Colonic mucosa (tissue), 4 donors: ENCODE measurements at places on chromosomes 11 and 22. TPM values are rescaled to one million over a fixed set of nuclear protein-coding genes. Genes with fewer than 3 reads are reported as not detected.

- H3K4me1 ChIP-seq = no peaks in the 10 kb centered on the region
- no peaks in the 10 kb centered on the region for H3K27me3 ChIP-seq
- no peak overlapping the region for H3K27ac ChIP-seq
- no peaks in the 10 kb centered on the region for H3K36me3 ChIP-seq
- no peak overlapping the region for H3K4me3 ChIP-seq
Measured at GRCh38 chr22:33538277-33538885, 381.9 kb downstream of the LARGE1 start.

GRCh38 chr11:12205330-12205729, 94.9 kb downstream of the MICAL2 start:
- H3K4me1 ChIP-seq = no peaks in the 10 kb centered on the region
- no peak for DNase-seq
- no peak overlapping the region for H3K27ac ChIP-seq
- H3K4me3 ChIP-seq = no peak overlapping the region
- H3K27me3 ChIP-seq = no peaks in the 10 kb centered on the region

DNA sequence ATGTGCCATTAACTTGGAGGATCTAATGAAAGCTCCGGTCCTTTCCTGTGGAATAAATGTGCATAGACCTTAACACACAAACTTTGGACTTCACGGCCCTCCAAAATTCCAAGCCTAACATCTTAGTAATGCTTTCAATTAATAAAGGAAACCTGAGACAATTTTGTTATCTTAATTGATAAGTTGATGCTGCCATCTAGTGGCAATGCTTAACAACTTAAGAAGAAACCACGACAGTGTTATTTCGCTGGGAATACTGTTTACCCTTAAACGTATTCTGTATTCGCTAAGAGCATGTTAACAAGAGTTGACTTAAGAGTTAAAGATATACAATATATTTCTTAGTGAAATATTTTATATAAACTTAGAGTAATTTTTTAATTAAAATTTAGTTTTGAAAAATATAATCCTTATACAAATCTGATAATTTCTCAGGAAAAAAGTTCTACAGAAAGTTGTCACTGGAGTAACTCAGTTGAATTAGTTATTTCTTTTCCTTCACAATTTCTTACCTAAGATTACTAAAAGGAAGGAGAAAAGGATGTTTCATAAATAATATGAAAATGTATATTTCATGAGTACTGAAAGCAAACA, 35.0 kb upstream of the OR9G4 start:
- H3K27ac ChIP-seq = no peak overlapping the region
- no peaks in the 10 kb centered on the region for H3K27me3 ChIP-seq
- no peak overlapping the region for H3K4me3 ChIP-seq
- H3K4me1 ChIP-seq = no peaks in the 10 kb centered on the region
- DNase-seq = peak; percentile 17

Gene GSTT2B
- 3.4 TPM for total RNA-seq

- H3K27me3 ChIP-seq = no peaks in the 10 kb centered on the region
- peak overlapping the region; percentile 60 for H3K27ac ChIP-seq
- peak; percentile 82 for DNase-seq
- peaks cover 8% of the 10 kb centered on the region for H3K4me1 ChIP-seq
- H3K36me3 ChIP-seq = no peaks in the 10 kb centered on the region
- no peak overlapping the region for H3K4me3 ChIP-seq
Measured at GRCh38 chr11:112321501-112322172, 61.0 kb upstream of the PLET1 start.

GRCh38 chr22:27194096-27194748, 536.8 kb downstream of the MIAT start:
- no peaks in the 10 kb centered on the region for H3K27me3 ChIP-seq
- no peaks in the 10 kb centered on the region for H3K4me1 ChIP-seq
- H3K36me3 ChIP-seq = no peaks in the 10 kb centered on the region
- DNase-seq = no peak
- no peak overlapping the region for H3K4me3 ChIP-seq

DNA sequence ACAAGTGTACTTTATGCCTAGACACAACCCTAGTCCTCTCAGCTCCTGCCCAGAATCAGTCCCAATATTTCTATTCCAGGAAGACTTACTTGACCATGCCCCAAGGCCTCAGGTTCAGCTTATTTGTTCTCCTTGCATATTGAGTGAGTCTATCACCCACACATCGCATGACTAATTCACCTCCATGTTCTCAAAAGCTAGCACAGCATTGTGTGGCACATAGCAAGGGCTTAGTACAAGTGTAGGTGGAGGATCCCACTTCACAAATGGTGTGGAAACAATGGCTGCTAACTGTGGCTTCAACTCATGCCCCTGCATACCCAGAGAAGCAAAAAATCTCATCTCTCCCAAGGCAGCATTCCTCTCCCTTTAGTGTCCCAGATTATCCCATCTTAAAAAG, 602.6 kb upstream of the API5 start:
- DNase-seq = no peak
- H3K4me3 ChIP-seq = no peak overlapping the region
- no peak overlapping the region for H3K27ac ChIP-seq
- H3K27me3 ChIP-seq = no peaks in the 10 kb centered on the region

Gene DUSP8
- 33.9 TPM for total RNA-seq

- no peaks in the 10 kb centered on the region for H3K27me3 ChIP-seq
- no peaks in the 10 kb centered on the region for H3K36me3 ChIP-seq
- no peak for DNase-seq
- H3K27ac ChIP-seq = no peak overlapping the region
Measured at GRCh38 chr11:33063326-33063881, 24.0 kb downstream of the TCP11L1 start.

DNA sequence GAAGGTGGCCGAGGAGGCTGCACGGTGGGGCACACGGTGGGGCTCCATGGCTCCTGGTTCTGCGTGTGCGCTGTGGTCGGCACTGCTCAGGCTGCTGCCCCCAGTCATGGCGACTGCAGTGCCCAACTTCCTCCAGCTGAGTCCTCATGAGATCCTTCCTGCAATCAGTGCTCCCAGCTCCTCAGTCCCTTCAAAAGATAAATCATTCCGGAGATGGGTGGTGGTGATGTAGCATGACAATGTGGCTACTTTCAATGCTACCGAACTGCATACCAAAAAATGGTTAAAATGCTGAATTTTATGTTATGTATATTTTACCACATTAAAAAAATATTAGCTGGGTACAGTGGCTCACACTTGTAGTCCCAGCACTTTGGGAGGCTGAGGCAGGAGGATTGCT, 14.1 kb upstream of the VPREB1 start:
- H3K4me3 ChIP-seq = no peak overlapping the region
- DNase-seq = no peak
- H3K27ac ChIP-seq = no peak overlapping the region
- no peaks in the 10 kb centered on the region for H3K4me1 ChIP-seq
- no peaks in the 10 kb centered on the region for H3K36me3 ChIP-seq
- no peaks in the 10 kb centered on the region for H3K27me3 ChIP-seq

GRCh38 chr11:73217131-73217809, 811 bp upstream of the P2RY2 start:
- no peaks in the 10 kb centered on the region for H3K4me1 ChIP-seq
- H3K4me3 ChIP-seq = peak overlapping the region; percentile 62
- no peaks in the 10 kb centered on the region for H3K27me3 ChIP-seq
- H3K27ac ChIP-seq = peak overlapping the region; percentile 50

Gene EIF3L
- 451 TPM for total RNA-seq

DNA sequence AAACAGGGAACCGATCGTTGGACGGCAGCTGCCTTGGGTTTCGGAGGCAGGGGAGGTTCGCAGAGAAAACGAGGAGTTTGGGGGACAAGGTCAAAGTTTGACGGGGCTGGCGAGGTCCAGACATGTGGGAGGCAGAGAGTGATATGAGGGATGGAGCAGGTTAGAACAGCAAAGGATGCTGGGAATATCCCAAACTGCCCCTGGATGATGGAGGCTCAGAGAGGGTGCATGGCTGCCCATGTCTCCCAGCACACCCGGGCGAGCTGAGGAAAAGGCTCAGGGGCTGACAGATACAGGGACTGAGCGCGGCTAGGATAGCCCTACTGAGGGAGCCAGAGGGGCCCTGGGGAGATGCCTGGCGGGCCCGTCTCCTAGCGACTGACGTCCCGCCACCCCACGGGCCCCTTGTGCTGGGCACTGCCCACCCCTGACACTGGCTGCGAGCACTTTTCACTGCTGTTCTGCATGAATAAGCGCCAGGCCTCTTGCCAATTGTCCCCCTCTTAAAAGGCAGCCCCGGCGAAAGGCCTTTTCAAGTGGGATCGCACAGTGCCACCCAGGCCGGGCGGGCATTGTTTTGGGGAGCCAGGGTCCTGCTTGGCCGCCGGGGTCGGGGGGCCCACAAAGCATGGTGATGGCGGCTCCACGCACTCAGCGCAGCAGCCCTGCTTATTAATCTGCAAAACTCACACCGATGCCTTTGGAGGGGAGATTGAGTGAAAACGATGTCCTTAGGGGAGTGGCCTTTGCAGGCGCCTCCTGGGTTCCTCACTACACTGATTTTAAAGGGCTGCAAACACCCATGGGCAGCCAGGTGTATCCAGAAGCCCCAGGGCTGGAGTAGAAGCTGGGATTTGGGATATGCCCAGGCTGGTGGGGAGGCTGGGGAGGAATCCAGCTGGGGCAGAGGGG, 90.0 kb upstream of the LINC01488 start:
- no peaks in the 10 kb centered on the region for H3K4me1 ChIP-seq
- H3K27me3 ChIP-seq = no peaks in the 10 kb centered on the region
- no peak overlapping the region for H3K27ac ChIP-seq
- no peak for DNase-seq
- no peak overlapping the region for H3K4me3 ChIP-seq
- H3K36me3 ChIP-seq = no peaks in the 10 kb centered on the region

GRCh38 chr11:28675183-28675582, 567.0 kb downstream of the METTL15 start:
- H3K27ac ChIP-seq = no peak overlapping the region
- H3K27me3 ChIP-seq = no peaks in the 10 kb centered on the region
- H3K4me1 ChIP-seq = no peaks in the 10 kb centered on the region

DNA sequence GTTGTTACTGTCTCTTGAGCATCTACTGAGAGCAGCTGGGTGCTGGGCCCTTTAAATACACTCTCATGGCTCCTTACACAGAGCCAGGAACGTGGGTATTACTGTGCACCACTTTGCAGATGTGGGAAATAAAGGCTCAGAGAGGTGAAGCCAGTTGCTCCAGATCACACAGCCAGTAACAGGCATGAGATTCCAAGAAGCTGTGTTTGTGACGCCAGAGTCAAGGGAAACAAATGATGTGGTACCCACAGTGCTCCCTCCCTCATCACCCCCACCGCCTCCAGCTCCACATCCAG, 1.4 kb upstream of the PRDM11 start:
- H3K27ac ChIP-seq = no peak overlapping the region
- H3K27me3 ChIP-seq = no peaks in the 10 kb centered on the region
- DNase-seq = no peak

DNA sequence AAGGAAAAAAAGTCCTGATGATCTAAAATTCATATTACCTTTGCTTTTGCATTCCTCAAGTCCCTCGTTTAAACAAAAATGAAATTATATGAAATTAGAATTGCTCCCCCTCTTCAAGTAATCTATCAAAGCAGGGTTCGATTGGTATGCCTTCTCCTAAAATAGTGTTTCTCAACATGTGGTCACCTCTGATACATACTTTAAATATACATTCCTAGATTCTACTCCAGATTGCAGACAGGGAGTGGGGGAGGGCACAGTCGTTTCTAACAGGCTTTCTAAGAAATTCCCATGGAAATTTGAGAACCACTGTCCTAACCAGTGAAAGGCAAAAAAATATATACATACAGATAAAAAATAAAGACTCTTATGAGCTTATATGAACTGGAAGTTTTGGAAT, 22.6 kb upstream of the IRAG1 start:
- no peak overlapping the region for H3K27ac ChIP-seq
- no peak overlapping the region for H3K4me3 ChIP-seq
- no peak for DNase-seq
- no peaks in the 10 kb centered on the region for H3K27me3 ChIP-seq
- H3K4me1 ChIP-seq = no peaks in the 10 kb centered on the region
- no peaks in the 10 kb centered on the region for H3K36me3 ChIP-seq

- no peaks in the 10 kb centered on the region for H3K27me3 ChIP-seq
- DNase-seq = no peak
- no peak overlapping the region for H3K27ac ChIP-seq
- no peak overlapping the region for H3K4me3 ChIP-seq
Measured at GRCh38 chr11:20451568-20451967, 64.1 kb downstream of the PRMT3 start.

DNA sequence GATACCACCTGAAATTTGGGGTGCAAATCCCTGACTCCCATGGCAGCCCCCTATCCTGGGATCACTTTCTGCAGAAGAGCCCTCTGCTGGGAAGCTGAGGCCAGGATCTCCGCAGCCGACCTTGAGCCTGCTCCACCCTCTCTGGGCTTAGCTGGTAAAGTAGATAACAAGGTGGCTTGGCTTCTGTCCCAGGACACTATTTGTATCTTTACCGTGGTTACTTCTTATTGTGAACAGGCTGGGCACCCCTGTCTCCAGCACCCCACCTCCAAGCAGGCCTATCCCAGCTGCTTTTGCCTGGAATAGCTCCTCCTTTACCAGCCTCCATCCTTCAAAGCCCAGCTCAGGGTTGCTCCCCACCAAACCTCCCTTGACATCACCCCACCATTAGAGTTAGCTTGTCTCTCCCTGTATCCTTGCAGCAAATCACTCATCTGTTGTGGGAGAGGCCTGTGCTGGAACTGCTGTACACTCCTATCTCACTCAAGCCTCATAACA, 35.2 kb upstream of the P2RY2 start:
- H3K27me3 ChIP-seq = no peaks in the 10 kb centered on the region
- H3K4me1 ChIP-seq = no peaks in the 10 kb centered on the region
- peak; percentile 83 for DNase-seq
- H3K27ac ChIP-seq = no peak overlapping the region
- H3K36me3 ChIP-seq = no peaks in the 10 kb centered on the region

DNA sequence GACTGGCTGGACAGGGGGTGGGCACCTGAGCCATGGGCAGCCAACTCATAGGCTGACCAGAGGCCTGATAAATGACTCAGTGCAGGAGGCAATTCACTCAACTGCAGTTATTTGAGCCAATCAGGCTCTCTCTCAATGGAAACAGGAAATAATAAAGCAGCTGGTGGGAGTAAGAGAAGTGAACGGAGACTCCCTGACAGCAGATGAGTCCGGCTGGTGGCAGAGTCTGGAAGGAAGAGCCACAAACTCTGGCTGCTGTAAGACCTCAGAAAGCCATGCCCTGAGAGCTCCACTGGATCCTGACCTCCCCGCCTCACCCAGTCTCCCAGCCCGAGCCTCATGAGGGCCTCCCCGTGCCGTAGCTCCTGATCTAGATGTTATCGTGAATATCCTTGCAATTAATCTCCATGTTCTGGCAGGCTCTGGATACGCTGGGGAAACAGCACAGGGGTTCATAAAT, 69.8 kb downstream of the TRIM29 start:
- H3K4me1 ChIP-seq = no peaks in the 10 kb centered on the region
- no peaks in the 10 kb centered on the region for H3K27me3 ChIP-seq
- no peak for DNase-seq
- no peak overlapping the region for H3K27ac ChIP-seq
- no peak overlapping the region for H3K4me3 ChIP-seq
- H3K36me3 ChIP-seq = no peaks in the 10 kb centered on the region

Gene EIF3D
- total RNA-seq = 148 TPM
